ENCODE measurements at places on chromosomes 5 and 9.

GRCh38 chr9:124183772-124184171 is 74.0 kb upstream of the NEK6 start:
- no peak for DNase-seq

GRCh38 chr5:72519111-72519510 is 11.9 kb upstream of the ZNF366 start:
- DNase-seq, result no peak

DNA sequence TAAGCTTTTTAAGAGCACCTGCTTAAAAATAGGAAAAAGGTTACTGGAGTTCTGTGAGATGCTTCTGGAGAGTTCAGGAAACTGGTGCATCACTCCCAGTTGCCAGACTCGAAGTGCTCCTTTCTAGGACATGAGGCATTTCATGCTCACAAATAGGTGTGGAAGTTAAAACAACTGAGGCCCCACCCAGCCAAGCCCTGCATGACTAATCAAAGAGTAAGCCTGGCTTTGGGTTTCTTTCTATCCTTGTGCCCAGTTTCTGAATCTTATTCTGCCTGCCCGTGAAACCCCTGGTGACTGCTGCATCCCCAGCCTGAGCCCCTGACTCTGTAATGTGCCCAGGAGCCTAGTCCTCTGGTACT is 7.7 kb downstream of the SPINK9 start:
- no peak for DNase-seq

DNA sequence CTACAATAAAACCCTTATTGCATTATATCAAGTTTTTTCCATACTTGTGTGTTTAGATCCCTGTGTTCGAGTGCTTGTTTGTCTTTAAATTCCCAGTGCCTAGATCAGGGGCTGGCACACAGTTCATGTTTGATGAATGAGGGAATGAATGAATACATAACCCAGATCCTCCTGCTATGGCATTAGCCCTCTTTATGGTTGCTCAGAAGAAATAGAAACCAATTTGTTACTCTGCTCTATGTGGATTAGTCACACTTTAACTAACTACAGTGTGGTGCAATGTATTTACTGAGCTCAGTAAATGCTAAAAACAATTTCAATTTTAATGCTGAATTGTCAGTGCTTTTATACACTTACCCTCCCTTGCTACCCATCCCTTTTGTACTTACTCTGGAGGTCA is 16.4 kb upstream of the GALNT10 start:
- no peak for DNase-seq

DNA sequence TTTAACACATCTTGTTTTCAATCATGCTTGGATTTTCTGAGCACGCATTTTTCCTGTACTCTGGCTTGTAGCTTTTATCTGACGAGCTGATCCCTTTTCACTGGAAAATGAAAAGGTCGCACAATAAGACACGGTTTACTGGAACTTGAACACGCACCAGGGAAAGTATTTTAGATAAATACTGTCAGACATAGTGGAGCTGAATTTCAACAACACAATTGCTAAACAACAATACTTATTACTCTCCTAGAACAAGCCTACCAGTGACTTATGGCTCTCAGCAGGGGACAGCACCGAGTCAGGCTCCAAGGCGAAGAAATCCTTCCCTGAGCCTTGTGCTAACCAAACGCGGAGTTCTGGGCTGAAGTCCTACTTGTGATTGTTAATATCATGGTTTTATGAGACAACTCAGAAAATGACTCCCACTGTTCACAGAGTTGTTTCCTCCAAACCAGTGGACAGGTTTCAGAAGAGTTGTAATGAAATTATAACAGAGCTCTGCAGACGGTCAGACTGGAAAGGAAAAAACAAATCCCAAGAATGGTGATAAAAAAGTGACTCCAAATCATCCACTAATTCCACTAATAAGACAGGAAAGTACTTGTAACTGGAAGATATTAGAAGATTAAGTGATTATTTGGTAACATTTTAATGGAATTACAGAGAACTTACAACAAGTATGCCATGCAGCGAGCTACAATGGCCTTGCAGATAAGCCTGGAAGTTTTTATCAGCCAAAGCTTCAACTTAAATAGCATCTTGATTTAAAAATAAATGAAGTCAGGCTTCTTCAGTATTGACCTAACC is 359.6 kb downstream of the EBF1 start:
- no peak for DNase-seq

GRCh38 chr5:45189481-45189880 is 380.7 kb downstream of the MRPS30 start:
- no peak for DNase-seq

DNA sequence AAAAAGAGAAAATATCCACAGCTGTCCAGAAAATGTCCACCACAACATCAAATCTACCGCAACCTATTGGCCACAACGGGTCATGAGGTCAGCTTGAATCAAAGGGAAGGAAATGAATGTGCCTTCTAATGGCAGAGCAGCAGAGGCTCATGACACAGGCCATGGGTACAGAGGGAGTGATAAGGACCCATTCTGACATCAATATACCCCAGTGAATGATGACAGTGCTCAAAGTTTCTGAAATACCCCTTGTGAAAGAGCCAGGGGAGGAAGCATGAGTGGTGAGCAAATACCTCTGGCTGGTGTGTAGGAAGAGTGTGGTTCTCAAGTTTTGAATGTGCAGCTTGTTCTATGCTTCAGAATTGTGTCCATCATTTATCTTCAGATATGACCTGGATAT is 348.2 kb downstream of the IRX1 start:
- DNase-seq, result no peak

DNA sequence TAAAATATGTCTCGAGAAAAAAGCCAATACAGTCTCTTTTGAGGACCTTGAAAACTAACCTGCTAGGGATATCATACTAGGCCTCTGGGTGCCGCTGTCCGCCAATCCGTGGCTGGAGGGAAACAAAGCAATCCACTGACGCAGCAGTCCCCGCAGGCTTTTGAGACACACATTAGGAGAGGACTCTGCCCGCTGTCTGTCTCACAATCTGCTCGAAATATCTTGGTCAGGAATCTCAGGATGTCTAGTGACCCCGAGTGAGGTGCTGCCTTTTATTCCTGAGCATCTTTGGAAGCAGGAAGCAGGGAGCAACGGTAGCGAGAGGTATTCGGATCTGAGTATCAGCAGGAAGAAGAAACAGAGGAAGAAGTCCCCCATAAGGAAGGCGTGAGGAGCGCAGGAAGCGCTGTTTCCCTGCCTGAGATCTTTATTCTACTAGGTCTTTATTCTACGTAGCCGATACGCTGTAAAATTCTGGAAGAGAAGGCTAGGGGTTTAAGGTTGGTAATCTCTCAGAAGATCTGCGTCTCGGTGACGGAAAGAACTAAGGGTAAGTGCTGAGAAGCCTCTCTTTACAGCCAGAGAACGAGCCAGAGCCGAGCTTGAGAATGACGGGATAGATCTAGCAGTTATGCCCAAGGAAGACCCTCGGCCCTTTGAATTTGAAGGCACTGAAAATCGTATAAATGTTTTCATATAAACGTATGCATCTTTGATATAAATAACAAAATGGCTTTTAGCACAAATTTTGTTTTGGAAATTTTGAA is 4.0 kb upstream of the PCDHGA1 start:
- DNase-seq, result no peak

- no peak for DNase-seq
Observed at GRCh38 chr9:109912726-109913460, 132.9 kb downstream of the PALM2AKAP2 start.

DNA sequence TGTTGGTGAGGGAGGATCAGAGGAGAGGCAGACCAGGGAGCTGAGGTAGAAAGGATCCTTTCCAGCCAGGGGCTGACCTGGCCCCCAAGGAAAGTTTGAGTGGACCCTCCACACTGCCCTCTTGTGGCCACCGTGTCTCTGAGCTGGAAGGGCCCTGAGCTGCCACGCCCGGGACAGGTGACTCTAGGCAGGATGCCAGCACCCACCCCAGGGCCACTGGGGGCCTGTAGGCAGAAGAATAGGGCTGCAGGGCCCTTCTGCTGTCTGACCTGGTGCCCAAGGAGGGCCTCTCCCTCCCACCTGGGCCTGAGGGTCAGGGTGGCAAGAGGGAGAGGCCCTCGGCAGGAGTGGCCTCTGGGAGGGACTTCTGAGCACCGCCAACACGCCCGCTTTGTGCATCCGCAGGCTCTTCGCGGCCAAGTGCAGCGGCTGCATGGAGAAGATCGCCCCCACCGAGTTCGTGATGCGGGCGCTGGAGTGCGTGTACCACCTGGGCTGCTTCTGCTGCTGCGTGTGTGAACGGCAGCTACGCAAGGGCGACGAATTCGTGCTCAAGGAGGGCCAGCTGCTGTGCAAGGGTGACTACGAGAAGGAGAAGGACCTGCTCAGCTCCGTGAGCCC is 76.8 kb downstream of the LMX1B start:
- DNase-seq, result no peak

DNA sequence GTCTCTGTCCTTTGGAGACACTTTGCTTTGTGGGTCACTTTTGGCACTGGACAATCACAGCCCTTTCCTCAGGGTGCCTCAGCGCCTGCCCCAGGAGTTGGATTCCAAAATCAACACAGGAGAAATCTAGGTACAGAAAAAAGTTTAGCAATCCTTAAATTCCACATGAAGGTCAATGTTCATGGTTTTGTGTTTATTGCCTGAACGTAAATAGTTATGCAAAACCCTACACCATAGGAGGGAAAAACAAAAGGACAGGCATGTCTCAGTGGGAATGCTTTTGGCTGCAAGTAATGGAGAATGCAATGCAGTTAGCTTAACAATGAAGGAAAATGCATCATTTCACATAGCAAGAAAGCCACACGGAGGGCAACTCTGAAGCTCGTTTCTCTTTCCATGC is 6.5 kb upstream of the HMCN2 start:
- no peak for DNase-seq

DNA sequence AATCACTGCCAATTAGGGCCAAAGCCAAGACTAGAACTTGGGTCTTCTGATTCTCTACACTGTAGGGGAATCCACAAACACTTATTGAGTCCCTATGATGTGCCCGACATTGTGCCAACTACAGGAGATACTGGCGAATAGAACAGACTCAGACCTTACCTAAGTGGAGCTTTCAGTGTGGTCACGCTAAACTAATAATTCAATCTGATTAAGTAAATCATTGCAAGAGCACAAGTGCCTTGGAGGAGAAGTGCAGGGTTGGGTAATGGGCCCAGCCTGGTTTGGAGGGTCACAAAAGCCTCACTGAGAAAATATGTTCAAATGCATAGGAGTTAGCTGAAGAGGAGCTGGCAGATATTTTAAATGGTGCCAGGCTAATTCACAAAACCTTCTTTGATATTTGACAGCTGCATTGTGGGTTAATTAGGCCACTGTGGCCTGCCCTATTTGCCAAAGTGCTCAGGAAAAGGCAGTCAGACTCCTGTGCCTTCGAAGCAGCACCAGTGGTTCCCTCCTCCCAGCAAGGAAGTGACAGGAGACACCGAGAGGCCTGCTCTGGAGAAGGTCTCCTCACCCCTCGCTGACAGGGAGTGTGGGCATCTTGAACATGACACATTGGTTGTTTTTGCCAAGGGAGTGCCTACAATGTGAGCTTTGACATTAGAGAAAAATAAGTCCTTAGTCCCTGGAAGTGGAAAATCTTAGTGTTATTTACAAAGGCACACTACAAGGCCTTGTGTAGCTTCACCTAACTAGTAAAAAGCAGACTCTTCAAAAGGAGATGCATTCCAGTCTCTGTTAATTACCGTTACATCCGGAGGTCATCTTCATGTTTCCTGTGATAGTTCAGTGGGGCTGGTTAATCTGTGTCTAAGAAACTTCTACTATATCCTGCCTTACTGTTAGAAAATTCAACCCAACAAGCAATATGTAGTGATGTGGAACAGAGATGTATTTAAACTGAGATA is 24.1 kb upstream of the TRAF1 start:
- DNase-seq, result no peak

- DNase-seq, result no peak
Observed at GRCh38 chr5:111975133-111975532, 218.1 kb upstream of the NREP start.

- no peak for DNase-seq
Observed at GRCh38 chr5:6705088-6705487, 8.1 kb upstream of the TENT4A start.

GRCh38 chr5:167336161-167336560 is 955.3 kb upstream of the WWC1 start:
- no peak for DNase-seq

DNA sequence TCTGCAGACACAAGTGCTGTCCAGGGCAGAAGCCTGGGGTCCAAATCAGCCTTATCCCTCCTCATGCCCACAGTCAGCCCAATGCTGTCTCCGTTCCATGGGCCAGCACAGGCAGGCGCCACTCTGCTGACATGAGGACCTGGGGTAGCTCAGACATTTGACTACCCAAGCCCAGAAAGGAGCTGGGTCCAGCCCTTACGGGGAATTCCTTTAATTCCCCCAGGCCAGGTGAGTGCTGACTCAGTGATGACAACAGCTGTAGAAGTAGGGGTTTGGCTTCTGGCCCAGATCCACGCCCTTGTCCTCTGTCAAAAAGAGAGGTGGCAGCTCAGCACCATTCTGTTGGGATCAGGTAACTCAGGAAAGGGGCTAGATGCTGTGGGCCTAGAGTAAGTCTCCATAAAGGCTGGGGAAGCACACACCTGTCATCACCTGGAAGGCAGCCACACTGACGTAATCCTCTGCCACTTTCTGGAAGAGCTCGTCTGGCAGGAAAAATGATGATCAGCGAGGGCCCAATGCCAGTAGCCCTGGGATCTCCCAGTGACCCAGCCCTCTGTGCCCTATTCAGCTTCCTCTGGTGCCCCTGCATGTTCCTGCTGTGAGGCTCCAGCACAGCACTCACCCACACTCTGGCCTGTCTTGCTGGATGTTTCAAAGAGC is 1.9 kb downstream of the RAB24 start:
- no peak for DNase-seq

- no peak for DNase-seq
Observed at GRCh38 chr5:65668696-65669095, 43.9 kb downstream of the SHLD3 start.

GRCh38 chr5:32428426-32428825 is 16.1 kb downstream of the ZFR start:
- no peak for DNase-seq

- no peak for DNase-seq
Observed at GRCh38 chr5:67639313-67639712, 442.7 kb upstream of the CD180 start.

DNA sequence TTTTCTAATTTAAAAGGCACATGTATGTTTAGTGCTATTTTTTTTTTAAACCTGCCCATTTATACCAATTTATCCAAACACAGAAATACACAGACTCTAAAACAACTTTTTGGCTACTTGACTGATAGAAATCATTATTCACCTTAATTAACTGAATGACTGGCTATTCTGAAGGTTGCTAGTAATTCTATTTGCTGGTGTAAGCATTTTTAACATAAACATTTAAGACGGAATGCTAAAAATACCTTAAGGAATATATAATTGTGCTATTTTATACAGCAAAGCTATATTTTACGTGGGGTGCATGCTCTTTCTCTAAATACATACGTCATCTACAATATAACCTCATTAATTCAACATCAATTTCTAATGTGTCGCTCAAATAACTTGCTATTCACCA is 14.9 kb downstream of the GLIS3 start:
- no peak for DNase-seq

- DNase-seq, result peak; percentile 87
Observed at GRCh38 chr5:37615184-37615583, 224.7 kb downstream of the GDNF start.

Data from skeletal muscle cell (primary cell).